Right forelimb (tissue), 1 donor: ENCODE measurements at places on chromosomes 6 and 20.

DNA sequence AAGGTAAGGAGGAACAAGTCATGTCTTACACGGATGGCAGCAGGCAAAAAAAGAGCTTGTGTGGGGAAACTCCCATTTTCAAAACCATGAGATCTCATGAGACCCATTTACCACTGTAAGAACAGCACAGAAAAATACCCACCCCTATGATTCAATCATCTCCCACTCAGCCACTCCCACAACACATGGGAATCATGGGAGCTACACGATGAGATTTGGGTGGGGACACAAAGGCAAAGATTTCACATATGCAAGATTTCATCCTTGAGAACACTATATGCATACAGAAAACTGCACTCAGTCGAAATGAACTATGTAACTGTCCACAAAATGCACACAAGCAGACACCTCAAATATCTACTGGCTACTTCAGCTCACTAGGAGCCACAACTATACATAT is 480.6 kb upstream of the BTBD3 start:
- DNase-seq, result no peak

DNA sequence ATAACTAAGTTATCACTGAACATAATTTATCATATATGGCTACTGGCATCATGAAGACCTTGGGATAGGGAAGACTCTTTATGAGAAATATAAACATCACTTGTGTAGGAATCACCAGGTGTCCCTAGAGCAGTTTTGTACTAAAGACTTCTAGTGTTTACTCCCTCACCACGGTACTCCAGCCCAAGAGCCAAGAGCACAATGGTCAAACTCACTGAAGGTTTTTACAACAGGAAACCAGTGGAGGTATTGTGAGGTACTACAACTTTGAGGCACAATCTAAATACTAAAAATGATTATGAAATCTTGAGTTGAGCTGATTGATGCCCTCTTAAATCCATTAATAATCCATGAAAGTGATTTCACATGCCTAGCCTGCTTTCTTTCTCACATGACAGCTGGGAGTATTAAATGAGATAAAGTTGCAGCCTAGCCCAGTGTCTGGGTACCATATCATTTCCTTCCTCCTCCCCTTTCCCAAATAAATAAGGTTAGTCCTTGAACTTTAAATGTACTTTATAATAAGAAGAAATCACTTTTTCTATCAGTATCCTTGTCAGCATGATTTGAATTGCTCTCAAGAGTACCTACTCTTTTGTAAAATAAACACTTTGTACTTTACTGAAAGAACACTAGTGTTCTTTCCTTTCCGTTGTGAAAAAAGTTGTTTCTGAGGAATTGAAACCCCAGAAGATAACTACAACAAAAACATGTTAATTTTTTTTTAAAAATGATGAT is 26.5 kb downstream of the GLO1 start:
- DNase-seq, result no peak

- DNase-seq, result no peak
Observed at GRCh38 chr20:41014561-41015088, 14.0 kb upstream of the TOP1 start.

DNA sequence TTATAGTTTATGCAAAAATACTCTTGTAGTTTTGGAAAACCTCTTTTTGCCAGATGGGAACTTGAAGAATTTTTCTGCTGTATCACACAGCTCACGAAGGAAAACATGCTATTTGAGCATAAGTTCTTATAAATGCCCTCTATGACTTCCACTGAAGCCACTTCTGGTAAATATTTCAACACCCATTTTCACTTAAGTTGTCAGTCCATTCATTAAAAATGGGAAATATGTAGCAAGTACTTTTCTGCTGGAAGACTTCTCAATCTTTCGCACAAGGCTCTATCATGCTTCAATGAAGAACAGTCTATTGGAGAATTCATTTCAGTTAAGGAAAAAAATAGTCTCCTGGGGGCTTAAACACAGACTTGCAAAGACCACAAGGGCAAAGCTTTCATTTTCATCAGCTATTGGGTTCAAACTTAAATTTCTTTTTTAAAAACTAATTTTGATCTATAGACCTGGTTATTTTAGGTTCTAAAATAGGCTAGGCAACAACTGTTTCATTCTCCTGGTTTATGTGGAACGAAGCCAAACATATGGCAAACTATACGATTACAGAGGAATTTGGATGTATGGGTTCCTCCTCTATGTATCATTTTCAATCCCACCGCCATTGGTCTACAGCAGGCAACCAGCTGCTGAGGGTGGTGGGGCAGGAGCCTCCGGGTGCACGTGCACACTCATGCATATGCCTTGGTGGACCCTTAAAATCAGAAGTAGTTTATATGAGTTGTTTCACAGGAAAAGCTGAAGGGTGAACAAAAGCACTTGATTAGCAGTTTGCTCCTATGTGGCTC is 38.7 kb downstream of the LAMA4 start:
- no peak for DNase-seq

DNA sequence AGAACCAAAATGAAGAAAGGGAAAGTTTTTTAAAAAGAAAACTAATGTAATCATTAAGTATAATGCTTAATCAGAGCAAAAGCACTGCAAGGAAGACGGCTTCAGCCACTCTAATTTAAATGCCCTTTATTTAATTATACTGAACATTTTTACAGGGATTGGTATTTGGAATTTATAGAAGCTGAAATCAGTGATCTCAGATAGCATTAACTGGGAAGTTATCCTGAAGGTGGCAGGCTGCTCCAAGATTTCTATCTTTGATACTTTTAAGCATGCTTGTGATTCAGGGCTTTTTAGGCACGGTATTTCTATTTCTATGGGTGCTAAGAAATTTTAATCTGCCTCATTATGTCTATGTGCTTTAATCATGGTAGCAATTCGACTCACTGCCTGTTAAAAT is 1.3 kb upstream of the NDUFAF4 start:
- DNase-seq, result no peak

DNA sequence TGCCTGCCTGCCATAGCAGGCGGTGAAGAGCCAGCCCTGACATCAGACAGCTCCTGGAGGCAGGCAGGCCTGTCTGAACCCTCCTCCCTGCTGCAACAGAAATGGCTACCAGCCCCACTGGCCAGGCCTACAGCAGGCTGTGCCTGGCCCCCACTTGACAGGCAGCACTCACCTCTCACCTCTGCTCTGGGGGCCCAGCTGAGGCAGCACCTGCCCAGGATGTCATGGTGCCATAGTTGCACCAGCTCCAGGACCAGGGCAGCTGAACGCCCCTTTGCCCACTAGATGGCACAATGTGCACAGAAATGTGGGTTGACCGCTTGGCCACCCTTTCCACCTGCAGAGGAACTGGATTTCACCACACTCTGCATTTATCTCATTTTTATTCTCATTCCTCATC is 30.6 kb downstream of the MRPL14 start:
- DNase-seq, result peak; percentile 82
